ENCODE measurements at places on chromosomes 6 and 20.

- peak; percentile 33 for DNase-seq
These were observed 31.2 kb downstream of the PARD6B start for GRCh38 chr20:50762435-50763220.

GRCh38 chr20:1863296-1863695 is 31.9 kb upstream of the SIRPA start:
- no peak for DNase-seq

DNA sequence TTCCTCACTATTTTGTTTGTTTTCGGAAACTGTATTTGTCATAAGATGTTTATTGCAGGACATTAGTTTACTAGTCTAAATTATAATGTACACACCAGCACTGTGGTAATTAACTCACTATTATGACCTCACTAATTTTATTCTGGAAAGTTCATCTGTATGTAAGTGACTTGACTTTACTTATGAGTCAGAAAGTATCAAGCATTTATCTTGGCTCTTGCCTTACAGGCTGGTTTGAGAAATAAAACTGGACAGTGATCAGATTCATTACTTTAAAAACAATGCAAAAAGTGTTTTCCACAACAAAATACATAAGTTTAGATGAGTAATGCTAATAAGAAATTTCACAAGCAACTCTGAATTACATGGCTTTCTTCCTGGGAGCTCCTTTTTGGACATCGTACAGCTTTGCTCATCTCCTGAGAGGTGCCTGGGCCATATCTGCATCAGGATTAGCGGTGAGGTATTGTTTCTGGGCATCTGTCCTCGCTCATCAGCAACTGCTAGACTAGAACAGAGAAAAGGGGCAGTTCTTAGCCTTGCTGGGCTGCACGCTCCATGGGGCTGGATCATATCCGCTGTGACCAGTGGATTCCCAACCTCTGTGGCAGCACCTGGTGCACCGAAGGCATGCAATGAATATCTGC is 179.8 kb downstream of the SOD2 start:
- no peak for DNase-seq

GRCh38 chr6:161227004-161227960 is 46.6 kb downstream of the AGPAT4 start:
- no peak for DNase-seq

Data from hepatocyte (in vitro differentiated cells).